Left ventricle myocardium inferior (tissue), 1 donor: ENCODE measurements at places on chromosomes 7 and 10. TPM values are rescaled to one million over a fixed set of nuclear protein-coding genes. Genes with fewer than 3 reads are reported as not detected.

The PIK3AP1 gene
- 5.4 TPM for total RNA-seq

DNA sequence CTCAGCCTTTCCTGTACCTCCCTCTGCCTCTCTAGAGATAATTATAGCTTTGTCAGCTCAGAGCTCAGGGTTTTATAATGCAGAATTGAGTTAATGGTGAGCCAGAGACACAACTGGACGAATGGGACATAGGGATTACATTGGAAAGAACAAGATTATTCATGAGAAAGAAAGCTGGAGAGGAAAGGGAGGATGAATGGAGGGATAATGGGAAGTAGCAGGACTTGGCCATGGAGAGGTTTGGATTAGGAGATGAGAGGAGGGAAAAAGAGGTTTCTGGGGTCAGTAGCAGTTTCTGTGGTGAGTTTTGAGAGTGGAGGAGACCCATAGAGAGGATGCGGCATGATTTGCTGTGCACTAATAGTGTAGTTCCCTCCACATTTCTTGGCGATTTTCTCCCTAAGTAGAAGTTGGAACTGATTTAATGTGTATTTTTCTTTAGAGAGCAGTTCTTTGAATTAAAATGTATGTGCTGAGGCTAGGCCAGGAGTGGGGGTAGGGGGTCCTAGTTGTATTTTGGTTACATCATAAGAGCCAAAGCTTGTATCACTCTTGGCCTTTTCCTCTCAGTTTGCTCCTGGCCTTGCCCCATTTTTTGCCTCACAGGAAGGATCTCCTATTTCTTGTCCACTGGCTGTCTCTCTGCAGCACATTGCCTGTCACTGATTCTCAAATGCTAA lies 107.4 kb downstream of the MKX start:
- H3K4me3 ChIP-seq = no peak overlapping the region
- H3K36me3 ChIP-seq = no peaks in the 10 kb centered on the region
- no peaks in the 10 kb centered on the region for H3K27me3 ChIP-seq

DNA sequence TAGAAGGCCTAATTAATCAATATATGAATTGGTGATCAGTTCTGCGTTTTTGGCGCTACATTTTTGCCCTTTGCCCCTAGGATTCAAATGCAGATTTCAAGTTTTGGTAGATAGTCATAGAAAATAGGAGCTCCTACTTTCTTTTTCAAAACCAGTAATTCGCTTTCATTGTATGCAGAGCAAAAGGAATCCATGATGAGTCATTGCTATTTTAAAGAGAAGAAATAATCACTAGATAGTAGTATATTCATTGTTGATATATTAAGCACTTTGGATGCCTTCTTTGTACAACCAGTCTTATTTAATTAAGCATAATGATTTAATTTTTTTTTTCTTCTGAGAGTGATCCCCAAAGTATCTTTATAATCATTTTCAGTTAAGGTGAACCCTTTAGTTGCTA lies 50.3 kb downstream of the CSTF2T start:
- H3K4me3 ChIP-seq = no peak overlapping the region
- H3K36me3 ChIP-seq = no peaks in the 10 kb centered on the region
- H3K4me1 ChIP-seq = peaks cover 14% of the 10 kb centered on the region
- H3K27ac ChIP-seq = no peak overlapping the region
- no peak for DNase-seq

The CFAP58 gene
- 3.5 TPM for total RNA-seq

The CC2D2B gene
- total RNA-seq = 0.30 TPM

The ZNF33B gene
- 16.3 TPM for total RNA-seq

The ANKMY2 gene
- 28.9 TPM for total RNA-seq
